Stimulated activated CD8-positive, alpha-beta memory T cell treated with anti-CD3 and anti-CD28 coated beads, Interleukin-4, amount 100 ng/mL, for 24 hours (primary cell): ENCODE measurements at places on chromosomes 5 and 9.

DNA sequence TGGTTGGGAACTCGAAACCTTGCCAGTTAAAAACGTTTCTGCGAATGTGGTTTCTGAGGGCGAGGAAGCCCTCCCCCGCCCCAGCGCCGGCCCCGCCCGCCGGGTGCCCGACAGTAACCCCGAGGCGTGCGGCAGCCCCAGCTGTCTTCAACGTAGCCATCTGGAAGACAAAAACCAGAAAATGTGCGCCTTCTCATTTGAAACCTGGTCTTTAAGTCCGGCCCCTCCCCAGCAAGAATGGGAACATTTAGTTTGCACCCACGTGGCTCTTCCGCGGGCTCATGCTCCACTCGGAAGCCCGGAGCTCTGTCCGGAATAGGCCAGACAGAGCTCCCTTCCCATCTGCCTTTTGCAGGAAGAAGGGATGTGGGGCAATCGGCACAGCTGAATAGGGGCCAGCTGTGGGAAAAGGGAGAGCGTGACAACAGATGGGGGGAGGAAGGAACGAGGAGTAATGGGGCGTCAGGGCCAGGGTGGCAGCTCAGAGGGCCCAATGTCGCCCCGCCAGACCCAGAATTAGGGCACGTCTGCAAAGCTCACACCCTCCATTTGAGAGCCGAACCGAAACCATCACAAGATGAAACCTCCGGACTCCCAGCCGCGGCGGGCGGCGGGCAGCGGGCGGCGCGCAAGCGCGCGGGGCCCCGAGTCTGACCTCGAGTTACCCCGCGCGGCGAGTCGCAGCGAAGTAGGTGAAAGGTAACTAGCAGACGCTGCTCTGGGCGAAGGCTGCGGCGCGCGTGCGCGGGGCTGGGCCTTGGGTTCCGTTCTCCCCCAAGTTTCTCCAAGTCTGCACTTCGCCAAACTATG lies 63.4 kb upstream of the ABCA1 start:
- DNase-seq = peak; percentile 74

GRCh38 chr9:113817171-113817570 lies 58.9 kb upstream of the ZNF618 start:
- no peak for DNase-seq

DNA sequence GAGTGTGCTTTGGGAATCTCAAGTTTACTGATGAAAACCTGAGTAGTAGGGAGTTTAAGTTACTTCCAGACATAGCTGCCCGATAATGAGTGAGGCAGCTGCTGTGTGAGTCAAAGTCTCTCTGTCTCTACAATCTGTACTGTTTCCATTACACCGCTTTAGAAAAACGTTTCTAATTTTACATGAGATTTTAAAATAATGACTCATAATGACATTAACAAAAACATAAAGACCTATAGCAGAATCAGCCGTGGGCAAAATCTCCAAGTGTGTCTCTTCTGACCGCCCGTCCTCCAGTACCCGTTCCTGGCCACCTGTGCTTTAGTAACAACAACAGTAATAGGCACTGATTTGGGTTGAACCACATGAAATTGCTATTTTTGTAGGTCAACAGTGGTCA lies 69.6 kb upstream of the PRRC1 start:
- DNase-seq = no peak

- DNase-seq = no peak
These were observed 1.5 kb upstream of the TRAF1 start for GRCh38 chr9:120928015-120928482.

GRCh38 chr5:17690473-17690872 lies 56.2 kb downstream of the TAF11L14 start:
- DNase-seq = no peak

GRCh38 chr5:179344431-179345182 lies 654 bp downstream of the ADAMTS2 start:
- DNase-seq = no peak

- no peak for DNase-seq
These were observed 309.1 kb downstream of the SPOCK1 start for GRCh38 chr5:137190031-137190430.

GRCh38 chr9:91994422-91994821 lies 44.4 kb upstream of the ROR2 start:
- DNase-seq = no peak

- no peak for DNase-seq
These were observed 24.8 kb downstream of the FYB1 start for GRCh38 chr5:39194466-39195136.

- no peak for DNase-seq
These were observed 15.0 kb upstream of the POU5F2 start for GRCh38 chr5:93756372-93756771.

- DNase-seq = no peak
These were observed 74.9 kb downstream of the NTNG2 start for GRCh38 chr9:132236662-132237311.

- no peak for DNase-seq
These were observed 6.5 kb downstream of the LURAP1L start for GRCh38 chr9:12781226-12781733.

- DNase-seq = no peak
These were observed 103.6 kb downstream of the NREP start for GRCh38 chr5:111653408-111653807.

DNA sequence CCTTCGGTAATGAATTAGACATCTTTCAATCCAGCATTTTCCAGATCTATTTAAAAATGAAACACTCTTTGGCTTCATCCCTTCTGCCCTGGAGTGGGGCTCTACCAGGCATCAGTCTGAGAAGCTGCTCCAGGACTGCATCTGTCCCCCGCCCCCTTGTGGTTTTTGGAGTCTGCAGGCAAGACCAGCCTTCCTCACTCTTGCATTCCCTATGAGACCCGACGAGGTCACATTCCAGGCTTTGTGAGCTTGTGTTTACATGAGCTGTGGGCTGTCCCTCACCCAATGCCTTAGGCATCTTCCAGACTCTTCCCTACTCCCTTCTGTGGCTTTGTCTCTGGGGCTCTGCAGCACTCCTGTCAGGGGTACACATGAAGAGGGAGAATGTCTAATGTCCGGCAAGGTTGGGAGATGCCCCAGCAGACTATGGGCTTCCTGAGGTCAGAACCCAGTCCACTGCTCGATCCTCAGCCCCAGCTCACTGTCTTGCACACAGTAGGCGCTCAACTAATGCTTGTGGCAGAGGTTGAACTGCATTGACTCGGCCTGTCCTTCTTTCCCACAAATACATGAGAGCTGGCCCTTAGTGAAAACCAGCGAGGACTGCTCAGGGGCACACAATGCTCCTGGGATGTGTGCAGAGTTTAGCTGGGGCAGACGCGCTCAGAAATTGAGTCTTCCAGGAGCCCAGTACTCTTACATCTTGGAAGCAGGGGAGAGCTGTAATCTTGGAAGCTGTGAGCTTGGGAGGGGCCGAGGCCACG lies 11.7 kb upstream of the GADD45G start:
- DNase-seq = no peak

DNA sequence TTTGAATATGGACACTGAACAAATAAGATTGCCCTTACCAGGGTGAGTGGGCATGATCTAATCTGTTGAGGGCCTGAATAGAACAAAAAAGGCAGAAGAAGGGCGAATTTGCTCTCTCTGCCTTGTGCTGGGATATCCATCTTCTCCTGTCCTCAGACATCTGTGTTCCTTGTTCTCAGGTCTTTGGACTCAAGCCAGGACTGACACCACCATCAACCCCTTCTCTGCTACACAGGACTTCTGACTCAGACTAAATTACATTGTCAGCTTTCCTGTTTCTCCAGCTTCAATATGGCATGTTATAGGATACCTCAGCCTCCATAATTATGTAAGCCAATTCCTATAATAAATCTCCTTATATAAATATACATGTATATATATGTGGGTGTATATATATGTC lies 40.8 kb upstream of the SLCO6A1 start:
- DNase-seq = no peak

GRCh38 chr9:135815413-135815812 lies 91.9 kb downstream of the CAMSAP1 start:
- DNase-seq = no peak

DNA sequence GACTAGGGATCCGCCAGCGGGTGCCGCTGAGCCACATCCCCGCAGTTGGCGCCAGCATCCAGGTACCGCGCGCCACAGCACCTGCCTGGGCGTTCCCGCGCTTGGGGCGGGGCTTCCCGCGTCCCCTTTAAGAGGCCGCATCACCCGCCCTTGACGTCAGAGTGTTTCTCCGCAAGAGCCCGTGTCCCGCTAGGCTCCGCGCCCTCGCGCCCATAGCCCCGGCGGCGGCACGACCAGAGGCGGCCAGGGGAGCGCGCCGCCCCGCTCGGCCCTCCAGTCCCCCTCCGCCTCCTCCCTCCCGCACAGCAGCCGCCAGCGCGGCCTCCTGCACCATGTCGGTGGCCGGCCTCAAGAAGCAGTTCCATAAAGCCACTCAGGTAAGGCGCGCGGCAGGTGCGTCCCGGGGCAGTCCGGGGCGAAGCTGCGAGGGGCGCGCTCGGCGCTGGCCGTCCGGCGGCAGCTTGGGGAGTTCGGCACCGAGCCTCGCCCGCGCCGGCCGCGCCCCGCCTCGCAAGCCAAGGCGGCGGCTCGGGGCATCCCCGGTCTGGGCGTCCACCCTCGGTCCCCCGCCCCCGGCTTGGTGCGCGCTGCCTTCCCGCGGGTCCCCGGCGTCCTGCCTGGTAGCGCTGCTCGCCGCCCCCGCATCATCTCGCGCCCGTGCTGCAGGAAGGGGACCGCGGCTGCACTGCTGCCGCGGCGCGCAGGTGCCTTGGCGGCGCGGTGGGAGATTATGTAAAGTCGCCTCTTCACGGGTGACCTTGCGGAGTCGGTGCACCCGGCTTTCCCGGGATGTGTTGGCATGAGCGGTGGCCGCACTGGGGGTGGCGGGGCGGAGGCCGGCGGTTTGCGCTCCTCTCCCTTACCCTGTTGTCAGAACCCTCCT lies at the start of gene SH3GL2:
TSS of gene SH3GL2 (plus strand) at position 156 of the 883 bp plus-strand sequence.
- no peak for DNase-seq

DNA sequence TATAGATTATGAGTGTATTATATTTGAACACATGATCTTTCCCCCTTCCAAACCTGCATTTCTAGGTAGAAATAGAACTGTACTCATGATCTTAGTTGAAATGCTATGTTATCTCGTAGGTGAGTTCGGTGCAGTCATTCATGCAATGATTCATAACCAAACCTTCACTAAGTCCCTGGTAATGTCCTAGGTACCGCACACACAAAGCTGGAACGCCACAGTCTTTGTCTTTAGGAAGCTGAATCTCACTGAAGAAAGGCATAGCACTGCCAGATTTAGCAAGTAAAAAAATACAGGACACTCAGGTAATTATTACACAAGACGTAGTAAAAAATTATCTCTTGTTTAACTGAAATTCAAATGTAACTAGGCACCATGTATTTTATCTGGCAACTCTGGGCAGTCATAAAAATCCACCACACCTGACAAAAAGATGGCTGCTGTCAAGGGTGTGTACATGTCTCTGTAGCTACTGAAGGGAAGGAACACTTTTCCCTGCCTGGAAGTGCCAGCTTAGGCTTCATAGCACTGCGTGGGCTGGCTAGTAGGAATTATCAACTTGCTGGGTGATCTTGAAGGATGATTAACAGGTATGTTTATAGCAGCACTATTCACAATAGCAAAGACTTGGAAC lies 28.0 kb upstream of the TXN start:
- DNase-seq = no peak

DNA sequence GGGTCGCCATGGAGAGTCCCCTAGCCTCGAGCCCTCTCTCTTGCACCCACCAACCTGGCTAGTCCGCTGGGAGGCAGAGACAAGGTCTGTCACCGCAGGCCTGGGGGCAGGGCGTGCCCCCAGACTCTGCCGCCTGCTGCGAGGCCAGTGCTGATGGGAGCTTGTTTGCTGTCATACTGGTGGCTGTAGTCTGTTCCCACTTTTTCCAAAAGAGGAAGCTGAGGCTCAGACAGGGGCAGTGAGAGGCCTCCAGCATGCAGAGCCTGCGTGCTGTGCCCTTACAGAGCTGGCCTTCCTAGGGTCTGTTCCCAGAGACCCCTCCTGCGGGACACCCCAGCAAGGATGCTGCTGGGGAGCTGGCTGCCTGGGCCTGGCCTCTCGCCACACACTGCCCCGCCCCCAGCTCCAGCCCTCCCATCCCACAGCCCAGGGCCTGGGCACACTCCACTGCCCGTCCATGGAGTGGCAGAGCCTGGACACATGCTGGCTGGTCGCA lies 21.0 kb upstream of the SUSD3 start:
- no peak for DNase-seq

DNA sequence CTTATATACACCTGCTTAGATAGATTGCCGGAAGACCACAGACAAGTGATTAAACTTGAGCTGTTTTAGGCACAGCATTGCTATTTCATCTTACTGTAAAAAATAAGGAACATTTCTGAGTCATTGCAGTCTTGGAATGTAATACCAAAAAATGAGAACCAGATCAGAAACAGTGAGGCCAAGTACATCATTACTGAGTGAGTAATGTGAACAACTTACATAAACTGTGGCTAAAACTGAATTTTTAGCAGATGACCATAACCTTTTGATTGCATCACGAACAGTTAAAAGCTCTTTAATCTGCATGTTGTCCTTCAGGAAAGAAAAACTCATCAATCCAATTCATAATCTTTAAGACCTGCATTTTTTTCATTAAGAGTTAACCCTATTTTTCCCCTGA lies 157.1 kb upstream of the FGF10 start:
- no peak for DNase-seq

- DNase-seq = peak; percentile 67
These were observed 5.9 kb downstream of the ABCA2 start for GRCh38 chr9:137021979-137022661.

DNA sequence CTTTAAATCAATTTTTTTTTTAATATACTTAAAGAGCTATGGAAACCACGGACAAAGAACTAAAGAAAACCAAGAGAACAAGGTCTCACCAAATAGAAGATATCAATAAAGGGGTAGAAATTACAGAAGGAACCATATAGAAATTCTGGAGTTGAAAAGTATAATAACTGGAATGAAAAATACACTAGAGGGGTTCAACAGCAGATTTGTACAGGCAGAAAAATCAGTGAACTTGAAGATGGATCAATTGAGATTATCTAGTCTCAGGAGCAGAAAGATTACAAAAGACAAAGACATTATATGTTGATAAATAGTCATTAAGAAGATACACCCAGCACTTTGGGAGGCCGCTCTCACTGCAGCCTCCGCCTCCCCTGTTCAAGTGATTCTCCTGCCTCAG lies 56.1 kb downstream of the GAPVD1 start:
- no peak for DNase-seq

DNA sequence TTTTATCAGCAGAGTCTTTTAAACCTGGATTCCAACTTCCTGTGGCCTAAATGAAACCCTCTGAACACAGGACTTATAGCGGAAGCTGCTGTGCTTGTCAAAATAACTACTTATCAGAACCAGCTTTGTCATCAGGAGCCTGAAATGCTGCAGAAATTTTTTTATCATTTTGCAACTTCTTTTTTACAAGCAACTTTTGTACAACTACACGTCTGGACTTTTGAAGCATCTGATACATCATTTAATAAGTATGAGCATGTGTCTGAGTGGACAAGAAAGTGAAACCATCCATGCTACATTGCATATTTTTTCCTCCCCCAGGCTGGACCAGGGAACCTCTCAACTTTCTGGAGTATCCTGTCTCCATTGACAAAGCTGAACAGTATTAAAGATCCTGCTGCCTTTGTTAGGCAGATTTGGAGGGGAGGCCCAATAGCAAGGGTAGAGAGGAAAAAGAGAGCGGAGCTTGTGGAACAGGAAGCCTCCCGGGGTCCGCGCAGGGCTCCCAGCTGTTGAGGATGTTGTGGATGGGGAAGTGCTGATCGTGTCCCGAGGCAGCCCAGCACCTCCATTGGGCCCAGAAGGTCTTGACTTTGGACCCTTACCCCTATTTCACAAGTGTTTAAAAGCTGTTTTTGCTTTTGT lies 196.6 kb downstream of the MSX2 start:
- no peak for DNase-seq
